ENCODE measurements at places on chromosomes 5 and 9.
A peak's percentile ranks its signal among the peaks of the same experiment; 100 is the strongest.

DNA sequence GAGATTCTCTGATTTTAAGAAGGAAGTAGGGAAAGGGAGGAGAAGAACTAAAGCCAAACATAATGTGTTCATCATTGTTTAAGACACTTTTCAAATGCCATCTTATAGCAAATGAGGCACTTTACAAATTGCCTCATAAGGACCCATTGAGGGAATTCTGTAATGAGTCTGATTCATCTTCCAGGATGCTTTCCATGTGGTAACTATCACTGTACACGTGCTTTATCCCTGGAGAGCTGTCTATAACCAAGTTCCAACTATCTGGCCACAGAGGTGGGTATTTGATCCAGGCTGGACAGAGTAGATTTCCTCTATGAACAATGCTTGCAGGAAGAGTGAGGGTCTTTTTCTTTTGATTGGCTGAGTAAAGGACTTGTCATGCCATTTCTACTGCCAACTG is 183.5 kb upstream of the NFIB start:
- DNase-seq, result no peak

DNA sequence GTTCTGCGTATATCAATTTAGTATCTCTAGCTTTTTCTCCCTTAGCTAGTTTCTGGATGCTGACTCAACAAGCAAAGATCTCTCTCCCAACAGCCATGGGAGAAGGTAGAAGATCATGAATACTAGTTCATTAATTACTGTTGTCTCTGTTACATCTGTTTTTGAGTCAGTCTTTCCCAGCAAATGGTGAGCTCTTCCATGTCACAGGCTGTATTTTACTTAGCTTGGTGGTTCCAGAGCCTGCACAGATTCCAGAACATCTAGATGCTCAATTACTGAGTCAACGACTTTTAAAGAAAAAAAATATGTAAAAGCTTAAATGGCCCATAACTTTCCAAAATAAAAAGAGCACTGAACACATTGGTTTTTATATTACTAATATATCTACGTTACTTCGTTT is 307.2 kb downstream of the NSG2 start:
- DNase-seq, result no peak

- no peak for DNase-seq
Observed at GRCh38 chr5:118905196-118905595, 83.2 kb downstream of the DTWD2 start.

GRCh38 chr5:41416336-41416735 is 94.1 kb downstream of the PLCXD3 start:
- DNase-seq, result no peak

- DNase-seq, result no peak
Observed at GRCh38 chr5:127585661-127586060, 63.2 kb upstream of the CTXN3 start.

- no peak for DNase-seq
Observed at GRCh38 chr9:80041821-80042220, 470.1 kb downstream of the TLE4 start.

DNA sequence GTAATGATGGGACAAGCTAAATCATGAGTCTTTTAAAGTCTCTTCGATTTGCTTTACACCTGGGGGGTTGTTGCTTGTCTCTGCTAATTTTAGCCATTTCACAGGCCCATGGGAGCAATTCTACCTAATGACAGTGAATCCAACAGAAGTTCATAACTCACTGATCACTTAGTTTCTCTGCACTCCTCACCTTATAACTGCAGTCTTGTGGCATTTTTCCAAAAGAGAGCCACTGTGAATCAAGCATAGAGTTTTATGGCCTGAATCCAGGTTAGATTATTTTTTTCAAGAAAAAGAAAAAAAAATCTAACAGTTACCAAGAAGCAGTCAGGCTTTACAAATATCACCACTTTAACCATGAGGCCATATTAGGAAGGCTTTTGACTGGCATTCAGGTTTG is 1.5 kb upstream of the IL7R start:
- no peak for DNase-seq

GRCh38 chr5:149422366-149423048 is 43.4 kb upstream of the IL17B start:
- peak; percentile 62 for DNase-seq

GRCh38 chr5:131609774-131610173 is 25.3 kb downstream of the RAPGEF6 start:
- no peak for DNase-seq

- no peak for DNase-seq
Observed at GRCh38 chr9:116653348-116654058, 33.6 kb upstream of the TRIM32 start.

- DNase-seq, result no peak
Observed at GRCh38 chr5:55134053-55134722, 25.8 kb upstream of the GPX8 start.

GRCh38 chr5:115098041-115098702 is 71.5 kb downstream of the TRIM36 start:
- DNase-seq, result peak; percentile 70

DNA sequence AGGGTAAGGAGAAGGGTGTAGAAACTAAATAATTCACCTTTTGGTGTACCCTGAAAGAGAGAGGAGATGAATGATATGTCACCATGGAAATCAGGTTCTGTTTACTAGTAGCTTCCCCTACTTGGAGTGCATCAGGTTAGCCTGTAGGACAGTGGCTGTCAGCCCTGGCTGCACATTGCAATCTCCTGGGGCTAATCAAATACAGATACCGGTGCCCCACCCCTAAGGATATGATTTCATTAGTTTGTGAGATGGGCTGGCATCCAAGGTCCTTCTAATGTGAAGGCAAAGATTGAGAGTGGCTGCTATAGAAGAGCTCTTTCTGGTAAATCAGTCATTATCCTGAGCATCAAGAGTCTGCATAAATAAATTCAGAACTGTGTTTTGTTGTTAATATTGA is 47.2 kb downstream of the INSYN2B start:
- no peak for DNase-seq

DNA sequence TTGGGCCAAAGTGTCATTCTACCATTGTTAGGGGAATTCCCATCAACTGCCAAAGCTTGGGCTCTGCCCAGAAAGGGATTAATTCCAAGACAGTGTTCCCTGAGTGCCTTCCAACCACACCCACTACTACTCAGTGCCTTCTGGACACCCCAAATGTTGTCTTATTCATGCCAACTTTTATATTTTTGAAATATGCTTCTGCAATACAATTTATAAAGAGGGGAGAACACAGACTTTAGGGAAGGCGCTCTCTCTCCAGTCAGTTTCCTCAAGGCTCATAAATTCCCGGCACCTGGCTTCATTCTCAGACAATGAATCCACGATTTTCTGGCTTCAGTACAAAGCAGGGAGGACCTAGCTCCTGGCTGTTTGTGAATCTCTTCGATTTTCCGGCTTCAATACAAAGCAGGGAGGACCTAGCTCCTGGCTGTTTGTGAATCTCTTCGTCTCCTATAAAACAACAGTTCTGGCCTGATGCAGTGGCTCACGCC is 120.1 kb upstream of the MYO10 start:
- DNase-seq, result peak; percentile 13

GRCh38 chr9:98869866-98870265 is 62.4 kb downstream of the GALNT12 start:
- no peak for DNase-seq

DNA sequence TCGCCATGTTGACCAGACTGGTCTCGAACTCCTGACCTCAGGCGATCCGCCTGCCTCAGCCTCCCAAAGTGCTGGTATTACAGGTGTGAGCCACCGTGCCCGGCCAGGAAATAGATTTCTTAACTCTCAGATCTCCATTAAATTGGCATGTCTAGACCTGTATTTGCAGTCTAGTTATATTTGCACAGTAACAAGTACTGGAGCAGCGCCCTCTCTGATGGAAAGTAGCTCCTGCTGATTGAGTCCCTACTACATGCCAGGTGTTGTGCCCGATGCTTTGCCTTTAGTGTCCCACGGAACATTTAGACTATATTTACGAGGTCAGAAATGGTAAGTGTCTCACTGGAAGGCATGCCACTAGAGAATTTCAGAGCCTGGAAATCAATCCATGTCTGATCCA is 15.8 kb upstream of the TMED9 start:
- DNase-seq, result no peak

DNA sequence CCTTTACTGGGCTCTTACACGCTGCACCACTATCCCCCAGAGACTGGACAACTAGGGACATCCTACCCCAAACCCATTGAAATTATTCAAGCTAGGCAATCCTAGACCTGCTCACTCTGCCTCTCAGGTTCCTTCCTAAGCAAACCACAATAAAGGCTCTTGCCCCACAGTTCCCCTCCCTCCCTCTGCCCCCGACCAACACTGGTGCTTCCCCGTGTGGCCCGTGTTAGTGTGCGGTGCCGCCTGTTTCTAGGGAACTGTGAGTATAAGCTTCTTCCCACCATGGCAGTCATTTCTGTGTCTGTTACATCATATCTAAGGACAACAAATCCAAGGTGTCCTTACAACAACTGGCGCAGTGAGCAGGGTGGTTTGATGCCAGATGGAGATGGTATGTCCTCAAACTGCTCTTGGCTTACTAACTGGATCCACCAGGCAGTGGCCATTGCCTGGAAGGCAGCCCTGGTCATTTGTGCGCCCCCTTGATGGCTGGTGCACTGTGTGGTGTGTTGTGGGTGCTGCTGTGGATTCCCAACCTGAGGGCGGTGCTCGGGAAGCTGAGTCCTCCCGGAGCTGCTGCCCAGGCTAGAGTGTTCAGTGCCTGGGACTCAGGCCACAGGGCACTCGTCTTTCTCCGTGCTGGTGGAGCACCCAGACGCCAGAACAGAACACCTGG is 8.4 kb upstream of the MXD3 start:
- DNase-seq, result no peak

DNA sequence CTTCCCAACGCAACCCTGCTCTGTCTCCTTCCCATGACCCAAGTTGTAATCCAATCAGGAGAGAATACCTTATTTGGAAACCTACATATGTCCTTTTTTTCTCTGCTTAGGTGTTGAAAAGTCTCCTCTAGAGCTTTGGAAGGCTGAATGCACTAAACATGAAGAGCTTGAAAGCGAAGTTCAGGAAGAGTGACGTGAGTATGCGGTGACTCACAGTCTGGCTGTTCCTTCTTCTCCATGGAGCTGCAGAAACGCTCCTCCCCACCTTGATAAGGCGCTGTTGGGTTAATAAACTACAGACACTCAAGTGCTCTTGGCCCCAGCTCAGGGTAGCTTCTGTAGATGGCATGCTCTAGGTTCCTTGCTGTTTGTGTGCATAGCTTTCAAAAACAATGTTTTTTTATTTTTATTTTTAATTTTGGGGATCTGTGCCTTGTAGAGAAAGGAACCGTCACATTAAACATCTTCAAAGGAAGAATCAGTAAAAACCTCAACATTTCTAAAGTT is 30.7 kb downstream of the RAI14 start:
- DNase-seq, result peak; percentile 95

- no peak for DNase-seq
Observed at GRCh38 chr9:16179566-16179965, 626.7 kb downstream of the CCDC171 start.

- DNase-seq, result no peak
Observed at GRCh38 chr5:59103303-59103702, 520.4 kb downstream of the RAB3C start.

DNA sequence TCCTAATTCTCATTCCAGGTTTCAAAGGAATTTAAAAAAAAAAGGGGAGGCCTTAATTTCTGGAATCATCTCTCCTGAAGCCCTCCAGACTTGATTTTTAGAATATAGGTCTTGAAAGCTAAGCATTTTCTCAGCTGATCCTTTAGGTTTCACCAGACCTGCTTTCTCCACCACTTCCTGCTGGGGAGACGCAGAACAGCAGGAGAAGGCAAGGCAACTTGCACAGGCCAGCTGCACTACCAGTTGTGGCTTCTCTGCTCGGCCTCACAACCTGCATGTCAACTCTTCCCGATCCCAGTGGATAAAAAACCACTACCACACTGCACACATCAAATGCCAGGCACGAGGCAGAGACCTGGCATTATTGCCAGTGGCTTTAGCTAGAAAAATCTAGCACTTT is 119.8 kb downstream of the SIL1 start:
- no peak for DNase-seq

DNA sequence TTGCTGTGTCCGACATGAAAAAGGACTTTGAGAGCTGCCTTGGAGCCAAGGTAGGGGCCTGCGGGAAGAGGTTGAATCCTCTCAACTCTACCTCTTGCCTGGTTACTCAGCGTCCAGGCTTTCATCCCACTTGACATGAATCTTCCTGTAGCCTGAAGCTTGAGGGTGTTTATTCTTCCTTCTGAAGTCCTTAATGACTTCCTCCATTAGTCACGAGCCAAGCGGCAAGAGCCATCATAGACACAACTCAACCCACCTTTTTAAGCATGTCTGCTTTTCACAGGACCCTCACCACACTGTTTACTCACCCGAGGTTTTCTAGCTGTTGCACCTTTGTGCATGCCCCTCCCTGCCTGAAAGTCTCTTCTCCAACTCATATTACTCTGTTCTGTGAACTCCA is 40.2 kb downstream of the ACO1 start:
- peak; percentile 92 for DNase-seq

DNA sequence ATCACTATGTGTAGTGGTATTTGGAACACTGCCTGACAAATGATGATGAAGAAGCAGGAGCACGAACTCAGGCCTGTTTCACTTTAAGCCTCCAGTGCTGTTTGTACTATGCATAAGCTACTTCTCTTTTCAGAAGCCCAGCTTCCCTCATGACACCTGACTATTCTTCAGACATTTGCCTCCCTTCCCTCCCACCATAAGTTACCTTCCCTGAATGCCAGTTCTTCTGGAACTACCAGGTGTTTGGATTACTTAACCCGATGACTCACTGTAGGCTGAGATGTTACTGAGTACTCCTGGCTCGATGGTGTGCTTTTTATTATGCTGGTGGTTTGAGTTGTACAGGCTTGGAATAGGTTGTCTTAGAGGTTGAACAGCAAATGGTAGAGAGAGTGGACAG is 180.0 kb downstream of the SPATA31D1 start:
- DNase-seq, result no peak

GRCh38 chr9:38408719-38409118 is 15.5 kb downstream of the IGFBPL1 start:
- DNase-seq, result no peak

- DNase-seq, result no peak
Observed at GRCh38 chr5:34996261-34996660, 51.5 kb downstream of the AGXT2 start.

- no peak for DNase-seq
Observed at GRCh38 chr9:109383356-109383755, 62.5 kb upstream of the EPB41L4B start.

GRCh38 chr5:128736553-128736952 is 198.5 kb upstream of the FBN2 start:
- DNase-seq, result no peak

DNA sequence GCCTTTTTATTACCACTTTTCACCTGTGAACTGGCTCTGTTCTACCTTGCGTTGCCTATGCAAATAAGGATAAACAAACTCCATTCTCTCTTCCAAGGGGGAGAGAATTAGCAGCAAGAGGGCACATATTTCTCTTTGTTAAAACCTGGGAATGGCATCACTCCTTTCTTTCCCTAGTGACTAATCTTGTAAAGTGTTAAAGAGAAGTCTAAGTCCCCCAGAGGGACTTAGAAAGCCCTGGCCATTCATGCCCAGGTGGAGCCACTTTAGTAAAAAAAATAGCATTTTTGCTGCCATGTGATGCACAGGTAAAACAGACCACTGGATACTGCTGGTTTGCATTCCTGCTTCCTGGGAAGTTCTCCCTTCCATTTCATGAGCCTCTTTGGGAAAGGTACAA is 148.4 kb downstream of the MAN2A1 start:
- no peak for DNase-seq

All from ELR (cell line).